ENCODE measurements at places on chromosomes 16 and 17.

DNA sequence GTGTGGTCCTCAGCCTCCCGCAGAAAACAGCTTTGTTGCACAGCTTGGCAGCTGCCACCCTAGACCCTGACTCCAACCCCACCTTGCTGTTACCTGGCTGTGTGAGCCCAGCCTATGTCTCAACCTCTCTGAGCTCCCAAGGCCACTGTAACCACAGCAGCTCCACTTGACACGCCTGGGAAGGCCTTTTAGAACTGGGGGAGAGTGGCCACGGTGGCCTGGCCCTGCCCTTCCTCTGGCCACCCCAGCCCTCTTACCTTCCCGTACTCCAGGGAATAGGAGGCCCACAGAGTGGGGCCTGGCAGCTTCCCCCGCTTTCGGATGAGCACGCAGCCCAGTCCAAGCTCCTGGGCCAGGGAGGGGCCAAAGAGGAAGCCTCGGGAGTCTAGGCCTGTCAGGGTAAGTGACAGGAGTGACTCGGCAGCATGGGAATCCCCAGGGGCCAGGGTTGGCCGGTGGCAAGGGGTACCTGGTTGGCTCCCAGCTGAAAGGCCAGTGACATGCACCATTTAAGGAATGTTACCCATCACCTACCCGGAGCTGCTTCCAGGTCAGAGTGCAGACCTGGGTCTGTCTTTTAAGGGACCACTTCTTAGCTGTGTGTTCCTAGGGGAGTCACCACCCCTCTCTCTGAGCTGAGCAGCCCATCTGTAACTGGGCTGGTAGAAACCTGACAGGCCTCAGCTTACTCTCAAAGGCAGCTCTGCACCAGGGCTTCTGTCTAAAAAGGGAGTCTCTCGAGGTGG is 1.4 kb downstream of the APRT start:
- no peak for DNase-seq

- no peak for DNase-seq
These were observed 284.9 kb downstream of the SOX9 start for GRCh38 chr17:72405662-72406230.

GRCh38 chr17:21171970-21172510 is 41.9 kb downstream of the TMEM11 start:
- DNase-seq: no peak

- no peak for DNase-seq
These were observed at the start of gene RIPOR1 for GRCh38 chr16:67528222-67528869. Gene RIPOR1, plus strand, starts transcription at chr16:67528829. Its CDS starts 9,618 bp downstream, at chr16:67538447.

GRCh38 chr17:68468334-68468733 is 11.0 kb upstream of the WIPI1 start:
- DNase-seq: no peak

GRCh38 chr16:54430491-54431030 is 144.0 kb upstream of the IRX3 start:
- DNase-seq: peak; percentile 47

DNA sequence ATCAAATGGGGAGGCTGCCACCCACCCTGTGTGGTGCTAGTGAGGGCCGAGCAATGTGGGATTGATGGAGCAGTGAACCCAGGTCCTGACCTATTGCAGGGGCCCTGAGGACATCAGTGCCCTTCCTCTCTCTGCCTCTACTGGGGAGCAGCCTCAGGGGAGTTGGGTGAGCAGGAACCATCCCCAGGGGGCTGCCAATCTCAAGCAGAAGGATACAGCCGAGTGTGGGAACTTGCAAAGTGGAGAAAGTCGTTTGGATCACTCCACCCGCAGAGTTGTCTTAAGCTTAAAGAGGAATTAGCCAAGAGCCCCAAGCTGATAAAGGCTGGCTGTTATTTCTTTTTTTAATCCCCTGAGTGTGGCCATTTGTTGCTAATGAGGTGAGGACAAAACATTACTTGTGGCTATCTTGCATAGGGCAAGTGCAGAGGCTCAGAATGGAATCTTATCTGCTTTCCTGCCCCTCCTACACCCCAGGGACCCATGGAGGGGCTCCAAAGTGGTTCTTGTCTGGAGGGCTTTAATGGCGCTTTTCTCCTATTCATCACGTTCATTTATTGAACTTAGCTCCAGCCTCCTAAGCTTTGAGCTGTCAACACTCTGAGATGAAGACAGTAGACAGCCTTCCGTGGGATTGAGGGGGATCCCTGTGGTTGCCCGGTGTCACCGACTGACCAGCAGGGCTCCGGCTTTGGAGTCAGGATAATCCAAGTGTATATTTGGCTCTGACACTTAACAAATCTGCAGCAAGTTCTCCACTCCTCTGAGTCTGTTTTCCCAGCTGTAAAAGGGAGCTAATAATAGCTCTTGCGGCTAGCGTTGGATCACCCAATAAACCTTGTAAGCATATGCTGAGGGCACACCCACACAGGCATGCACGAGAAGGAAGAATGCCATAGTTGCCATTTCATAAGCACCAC is 45.1 kb downstream of the MYH11 start:
- peak; percentile 46 for DNase-seq

GRCh38 chr16:53912155-53912554 is 208.2 kb downstream of the FTO start:
- no peak for DNase-seq

DNA sequence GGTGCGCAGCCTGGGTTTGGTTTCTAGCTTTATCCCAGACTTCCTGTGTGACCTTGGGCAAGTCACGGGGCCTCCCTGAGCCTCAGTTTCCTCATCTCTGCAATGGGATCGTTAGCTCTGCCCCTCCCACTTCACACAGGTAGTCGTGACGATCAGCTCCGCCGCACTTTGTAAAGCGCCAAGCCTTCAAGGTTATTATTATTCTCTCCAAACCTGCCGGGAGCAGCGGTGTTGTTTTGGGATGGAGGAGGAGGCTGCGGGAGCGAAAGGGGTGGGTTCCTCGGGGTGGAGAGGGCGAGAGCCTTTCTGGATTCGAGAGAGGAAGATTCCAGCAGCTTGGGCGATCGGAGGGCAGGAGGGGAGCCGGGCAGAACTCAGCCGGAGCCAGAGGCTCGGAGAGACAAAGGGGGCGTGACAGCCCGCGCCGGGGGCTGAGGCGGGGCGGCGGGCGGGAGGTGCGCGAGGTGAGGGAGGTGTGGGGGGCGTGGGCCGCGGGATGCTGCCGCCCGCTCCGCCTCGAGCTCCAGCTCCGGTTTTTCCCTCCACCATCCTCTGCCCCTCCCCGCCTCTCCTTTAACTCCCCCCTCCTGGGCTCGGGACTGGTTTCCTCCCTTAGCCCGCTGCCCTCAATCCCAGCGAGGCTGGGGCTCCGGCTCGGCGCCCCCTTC is at the start of gene EFNB3:
TSS of gene EFNB3 (plus strand) at position 602 of the 668 bp plus-strand sequence. CDS start 397 bp downstream, outside the sequence.
- DNase-seq: no peak

DNA sequence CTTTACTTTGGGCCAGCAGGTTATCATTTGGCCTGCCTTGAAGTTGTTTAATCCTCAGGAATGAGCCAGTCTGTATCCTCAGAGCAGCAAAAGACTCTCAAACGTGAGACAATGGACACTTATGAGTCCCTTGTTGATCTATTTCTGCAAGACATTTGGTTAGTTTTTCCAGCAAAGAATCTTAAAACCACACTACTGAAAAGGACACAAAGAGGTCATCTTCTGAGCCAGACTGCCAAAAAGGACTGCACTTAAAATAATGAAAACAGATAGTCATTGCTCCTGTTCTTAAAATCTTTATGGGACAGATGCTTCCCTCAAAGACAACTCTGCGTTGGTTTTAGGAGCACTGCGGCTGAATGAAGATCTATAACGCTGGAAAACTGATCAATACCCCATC is 205.7 kb upstream of the PSMD7 start:
- DNase-seq: no peak

DNA sequence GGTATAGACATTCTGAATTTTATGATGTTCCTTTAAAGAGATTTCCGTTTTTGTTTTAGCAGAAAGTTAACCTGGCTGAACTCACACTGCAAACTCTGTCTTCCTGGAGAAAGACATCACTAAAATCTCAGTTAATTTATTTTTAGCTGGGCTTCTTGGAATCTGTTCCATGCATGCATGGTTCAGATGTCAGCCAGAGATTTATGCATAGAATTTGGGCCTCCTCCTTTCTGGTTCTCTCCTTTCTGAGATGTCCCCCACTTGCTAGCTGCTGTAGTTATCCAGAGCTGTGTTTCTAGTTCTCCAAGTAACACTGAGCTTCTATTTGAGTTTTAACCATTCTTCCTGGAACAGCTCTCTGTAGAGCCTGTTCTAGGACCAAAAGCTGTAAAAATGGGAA is 77.3 kb upstream of the TANC2 start:
- DNase-seq: no peak

- DNase-seq: no peak
These were observed 44.9 kb downstream of the CDRT4 start for GRCh38 chr17:15422392-15422965.

DNA sequence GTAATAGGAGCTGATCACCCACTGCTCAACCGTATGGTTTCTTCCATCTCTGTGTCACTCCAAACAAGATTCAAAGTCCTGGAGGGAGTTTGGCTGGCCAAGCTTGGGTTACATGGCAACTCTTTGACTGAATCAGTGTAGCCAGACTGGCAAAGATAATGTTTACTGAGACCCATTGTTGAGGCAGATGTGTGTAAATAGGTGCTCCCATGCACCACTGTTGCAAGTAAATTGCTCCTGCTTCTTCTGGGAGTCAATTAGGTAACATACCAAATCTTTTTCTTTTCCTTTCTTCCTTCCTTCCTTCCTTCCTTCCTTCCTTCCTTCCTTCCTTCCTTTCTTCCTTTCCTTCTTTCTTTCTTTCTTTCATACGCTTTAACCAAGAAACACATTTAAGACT is 86.3 kb upstream of the DHX40 start:
- DNase-seq: no peak
